ENCODE measurements at places on chromosomes 1 and 21.
A peak's percentile ranks its signal among the peaks of the same experiment; 100 is the strongest.

DNA sequence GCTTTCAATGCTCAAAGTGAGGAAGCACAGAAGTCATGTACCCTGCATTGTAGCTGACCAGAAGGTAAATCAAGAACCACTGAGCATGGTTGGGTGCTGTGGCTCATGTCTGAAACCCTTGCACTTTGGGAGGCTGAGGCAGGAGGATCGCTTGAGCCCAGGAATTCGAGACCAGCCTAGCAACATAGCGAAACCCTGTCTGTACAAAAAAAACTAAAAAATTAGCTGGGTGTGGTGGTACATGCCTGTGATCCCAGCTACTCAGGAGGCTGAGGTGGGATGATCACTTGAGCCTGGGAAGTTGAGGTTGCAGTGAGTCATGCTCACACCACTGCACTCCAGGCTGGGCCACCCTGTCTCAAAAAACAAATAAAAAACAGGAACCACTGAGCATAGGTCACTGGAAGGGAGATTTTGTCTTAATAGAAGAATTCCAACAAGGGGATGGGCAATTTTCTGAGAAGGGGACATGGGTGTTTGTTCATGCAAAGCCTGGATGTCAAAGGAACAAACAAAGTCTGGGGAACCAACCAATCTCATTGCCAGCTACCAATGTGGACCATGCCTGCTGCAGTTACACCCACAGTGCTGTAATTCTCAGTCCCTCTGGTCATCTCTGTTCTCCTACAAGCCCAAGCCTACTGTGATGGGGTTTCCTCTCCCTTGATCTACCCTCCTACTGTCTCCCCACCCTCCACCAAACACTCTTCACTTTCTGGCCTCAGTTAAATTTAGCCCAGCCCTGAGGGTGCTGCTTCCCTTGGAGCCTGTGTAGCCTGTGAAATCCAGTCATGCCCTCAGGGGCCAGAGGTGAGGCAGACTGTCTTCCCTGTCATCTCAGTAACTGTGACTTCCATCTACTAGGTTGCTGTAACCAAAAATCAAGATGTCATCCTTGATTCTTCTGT lies 47.9 kb downstream of the ELF3 start:
- no peak for DNase-seq

GRCh38 chr1:180153032-180153431 lies 1.6 kb upstream of the QSOX1 start:
- no peak for DNase-seq

DNA sequence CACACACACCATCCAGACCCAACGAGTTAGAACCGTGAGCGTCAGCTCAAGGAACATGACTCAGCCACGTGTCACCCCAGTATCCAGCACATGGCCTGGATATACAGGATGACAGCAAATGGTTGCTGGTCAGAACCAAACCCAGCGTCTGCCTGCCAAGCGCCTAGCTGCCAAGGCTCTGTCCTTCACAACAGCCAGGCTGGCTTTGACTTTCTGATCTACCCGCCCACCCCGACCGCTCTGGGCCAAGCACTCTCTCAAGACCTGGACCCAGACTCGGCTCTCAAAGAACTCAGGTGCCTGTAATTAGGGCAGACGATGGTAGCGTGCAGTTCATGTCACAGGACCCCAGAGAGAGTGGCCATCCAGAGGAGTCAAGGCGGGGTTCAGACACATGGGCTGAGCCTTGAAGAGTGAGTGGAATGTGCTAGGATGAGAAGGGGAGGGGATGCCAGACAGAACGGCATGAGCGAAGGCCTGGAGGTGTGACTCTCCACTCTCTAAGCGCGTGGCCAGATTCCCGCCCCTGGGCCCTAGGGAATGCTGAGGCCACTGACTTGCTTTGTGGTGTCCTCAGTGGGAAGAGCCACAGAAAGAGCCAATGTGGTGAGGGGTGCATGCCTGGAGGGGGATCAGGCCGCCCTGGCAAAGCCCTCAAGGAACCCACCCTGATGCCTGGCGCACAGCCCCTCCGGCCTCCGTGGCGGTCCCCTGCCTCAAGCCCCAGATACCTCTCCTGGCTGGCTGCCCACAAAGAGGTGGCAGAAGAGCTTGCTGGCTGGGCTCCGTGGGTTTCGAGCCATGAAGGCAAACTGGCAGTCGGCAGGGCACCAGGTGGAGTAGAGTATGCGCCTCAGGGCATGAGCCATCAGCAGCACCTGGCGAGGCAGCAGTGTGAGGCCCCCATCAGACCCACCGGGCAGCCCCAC lies 7.0 kb downstream of the SH2D5 start:
- DNase-seq = no peak

DNA sequence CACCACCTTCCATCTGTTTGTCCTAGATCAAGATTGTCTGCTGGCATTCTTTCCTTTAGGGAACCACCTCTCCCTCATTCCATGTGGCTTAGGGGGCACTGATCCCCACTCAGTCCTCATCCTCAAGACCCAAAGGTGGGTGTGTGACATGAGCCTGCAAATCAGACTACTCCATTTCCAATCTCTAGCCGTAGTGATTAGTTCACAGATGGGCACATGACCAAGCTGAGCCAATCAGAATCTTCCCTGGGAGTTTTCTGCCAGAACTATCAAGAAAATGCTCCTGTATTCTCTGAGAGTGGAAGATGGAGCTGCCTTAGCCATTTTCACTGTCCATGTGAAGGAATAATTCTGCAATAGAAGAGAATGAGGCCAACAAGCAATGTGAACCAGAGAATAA lies 19.3 kb upstream of the PTPRF start:
- DNase-seq = no peak

DNA sequence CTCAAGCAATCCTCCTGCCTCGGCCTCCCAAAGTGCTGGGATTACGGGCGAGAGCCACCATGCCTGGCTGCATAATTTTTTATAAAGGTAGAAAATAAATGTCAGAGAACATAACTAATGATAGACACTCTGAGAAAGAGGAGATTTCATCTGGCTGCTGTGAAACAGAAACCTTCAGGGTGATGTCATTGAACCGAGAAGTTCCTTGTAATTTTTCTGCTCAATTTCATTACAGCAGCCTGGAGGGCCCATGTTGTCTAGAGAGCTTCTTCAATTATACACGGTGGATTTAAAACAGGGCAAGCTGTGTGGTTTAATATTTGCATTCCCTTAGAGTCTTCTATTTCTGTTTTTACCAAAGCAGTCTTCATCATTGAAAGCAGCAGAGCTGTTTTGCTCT lies 64.3 kb upstream of the MORC3 start:
- no peak for DNase-seq

DNA sequence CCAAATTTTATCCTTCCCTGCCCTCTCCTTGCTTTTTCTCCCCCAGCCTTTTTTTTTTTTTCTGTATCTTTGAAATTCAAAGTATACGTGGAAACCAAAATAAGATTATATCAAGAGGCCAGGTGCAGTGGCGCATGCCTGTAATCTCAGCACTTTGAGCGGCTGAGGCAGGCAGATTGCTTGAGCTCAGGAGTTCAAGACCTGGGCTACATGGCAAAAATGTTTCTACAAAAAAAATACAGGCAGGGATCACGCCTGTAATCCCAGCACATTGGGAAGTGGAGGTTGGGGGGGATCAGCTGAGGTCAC lies 6.6 kb upstream of the PRCC start:
- DNase-seq = no peak

- DNase-seq = peak; percentile 64
These were observed 1.6 kb upstream of the KCND3 start for GRCh38 chr1:111990878-111991718.

DNA sequence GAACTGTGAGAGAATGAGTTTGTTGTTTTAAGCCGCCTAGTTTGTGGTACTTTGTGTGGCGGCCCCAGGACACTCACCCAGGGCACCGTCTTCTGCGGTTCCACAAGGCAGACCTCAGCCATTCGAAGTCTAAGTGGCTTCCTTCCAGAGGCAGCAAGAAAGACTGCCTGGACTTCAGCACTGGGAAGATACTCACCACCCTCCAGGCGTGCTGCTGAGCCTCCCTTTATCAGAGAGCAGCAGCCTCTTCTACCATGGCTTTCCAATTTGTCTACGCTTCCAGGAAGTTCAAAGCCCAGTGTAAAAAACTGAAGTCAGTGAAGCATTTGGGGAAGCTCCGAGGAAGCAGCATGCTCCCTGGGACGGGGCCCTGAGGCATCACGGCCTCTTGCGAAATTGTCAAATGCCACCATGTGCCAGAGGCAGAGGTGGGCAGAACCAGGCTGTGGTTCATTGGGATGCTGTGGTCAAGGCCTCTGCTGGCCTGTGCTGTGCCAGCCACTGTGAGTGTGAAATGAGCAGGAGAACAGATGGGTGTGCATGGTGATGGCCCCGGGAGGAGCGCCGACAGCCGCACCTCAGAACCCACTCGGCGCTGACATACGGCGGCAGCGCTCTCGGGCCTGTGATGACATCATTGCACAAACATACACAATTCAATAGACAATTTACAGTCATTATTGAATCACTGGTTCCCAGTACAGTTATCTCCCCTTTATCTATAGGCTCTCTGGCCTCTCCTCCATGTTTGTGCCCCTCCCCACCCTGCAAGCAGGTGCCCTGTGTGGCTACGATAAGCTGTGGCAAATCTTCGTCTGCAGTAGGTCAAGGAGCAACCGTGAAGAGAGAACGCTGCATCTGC lies 110.4 kb downstream of the PDE9A start:
- no peak for DNase-seq

DNA sequence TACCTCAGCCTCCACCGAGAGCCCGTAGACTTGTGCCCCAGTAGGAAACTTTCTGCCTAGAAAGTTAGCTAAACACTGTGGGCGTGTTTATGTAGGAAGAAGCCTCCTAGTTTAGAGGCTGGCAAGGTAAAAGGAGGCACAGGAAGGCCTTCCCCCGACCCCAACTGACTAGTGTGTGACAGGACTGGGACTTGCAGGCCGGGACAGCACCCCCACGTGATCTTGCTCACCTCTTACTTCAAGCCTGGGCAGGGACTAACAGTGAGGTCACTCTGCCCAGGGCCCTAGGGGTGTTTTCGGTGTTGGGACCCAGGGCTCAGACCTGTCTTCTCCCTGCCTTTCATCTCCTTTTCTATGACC lies 392 bp upstream of the TAGLN2 start:
- DNase-seq = no peak

DNA sequence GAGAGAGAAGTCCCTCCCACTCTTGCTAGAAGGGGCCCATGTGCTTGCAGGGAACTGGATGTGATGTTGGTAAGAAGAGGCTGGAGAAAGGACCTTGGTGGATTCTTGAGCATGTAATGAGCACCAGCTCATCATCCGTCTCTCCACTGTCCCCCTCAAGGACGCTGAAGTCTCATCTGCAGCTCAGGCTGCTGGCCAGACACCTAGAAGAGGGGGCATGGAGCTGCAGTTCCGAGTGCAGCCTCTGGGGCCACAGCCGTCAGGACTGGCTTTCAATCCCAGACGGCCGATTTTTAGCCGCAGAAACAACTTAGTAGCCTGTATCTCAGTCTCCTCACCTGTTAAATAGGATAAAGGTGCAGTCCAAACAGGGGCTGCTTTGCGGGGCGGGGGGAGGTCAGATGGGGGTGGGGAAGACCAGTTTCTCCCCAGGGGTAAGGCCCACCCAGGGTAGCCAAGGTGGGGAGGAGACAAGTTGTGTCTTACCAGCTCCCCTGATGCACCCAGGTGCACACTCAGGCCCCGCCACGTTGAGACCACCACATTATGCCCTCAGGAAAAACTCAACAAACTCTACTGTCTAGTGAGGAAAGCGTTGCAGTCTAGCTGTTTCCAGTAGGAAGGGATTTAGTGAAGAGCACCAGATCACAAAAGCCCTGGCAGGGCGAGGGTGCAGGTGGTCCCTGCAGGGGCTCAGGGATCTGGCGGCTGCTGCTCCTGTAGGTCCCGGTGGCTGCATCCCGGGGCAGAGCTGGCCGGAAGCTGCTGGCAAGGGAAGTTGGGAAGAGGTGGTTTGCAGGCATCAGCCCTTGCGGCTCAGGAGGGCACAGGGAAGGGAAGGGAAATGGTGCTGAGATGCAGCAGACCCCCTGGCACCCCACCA lies 29.5 kb downstream of the LDLRAP1 start:
- DNase-seq = no peak

- no peak for DNase-seq
These were observed 39.8 kb downstream of the ZNF691 start for GRCh38 chr1:42886046-42886739.

DNA sequence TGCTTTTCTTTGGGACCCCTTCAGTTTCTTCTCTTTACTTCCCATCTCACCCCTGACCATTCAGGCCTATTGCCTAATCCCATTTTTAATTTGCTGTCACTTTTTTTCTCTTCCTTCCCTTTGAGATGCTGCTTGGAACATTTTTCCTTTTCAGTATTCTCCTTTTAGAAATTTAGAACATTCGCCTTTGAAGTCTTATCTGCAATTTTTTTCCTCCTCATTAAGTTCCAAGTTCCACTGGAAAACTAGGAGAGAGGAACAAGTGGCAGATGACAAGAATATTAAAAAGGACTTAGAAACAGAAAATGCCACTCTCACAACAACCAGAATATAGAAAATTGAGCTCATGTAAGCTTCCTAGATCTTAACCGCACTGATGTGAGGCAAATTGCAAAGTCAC lies 126.6 kb downstream of the PSMG1 start:
- no peak for DNase-seq

DNA sequence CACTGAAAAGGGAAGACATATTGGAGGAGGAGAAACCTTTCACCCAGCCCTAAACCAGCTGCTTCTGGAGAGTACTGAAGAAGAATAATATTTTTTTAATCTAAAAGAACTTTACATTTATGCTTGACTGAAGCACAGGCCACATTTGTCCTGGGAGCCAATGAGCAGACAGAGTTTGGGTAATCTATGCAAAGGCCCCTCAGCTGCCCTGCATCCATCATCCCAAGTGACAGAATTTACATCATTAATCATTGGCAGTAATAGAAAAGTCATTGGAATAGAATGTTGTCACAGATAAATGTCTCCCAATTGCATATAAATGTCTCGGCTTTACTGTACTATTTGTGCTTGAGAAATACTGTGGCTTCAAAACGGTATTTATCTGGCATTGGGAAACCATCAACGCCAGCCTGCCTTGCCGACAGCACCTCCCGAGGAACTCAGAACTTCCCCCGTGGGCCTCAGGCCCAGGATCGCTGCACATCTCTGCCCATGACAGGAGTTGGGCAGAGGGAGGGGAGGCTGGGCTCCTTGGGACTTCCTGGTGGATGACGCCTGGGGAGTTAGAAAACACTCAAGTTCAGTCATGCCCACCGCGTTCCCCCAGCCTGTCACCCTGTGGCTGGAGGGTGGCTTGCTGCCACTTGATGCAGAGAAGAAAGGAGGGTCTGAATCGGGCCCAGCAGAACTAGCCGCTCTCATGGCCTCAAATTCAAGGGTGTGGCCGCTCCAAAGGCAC lies 133.1 kb downstream of the CAMTA1 start:
- DNase-seq = no peak

GRCh38 chr1:95093296-95093695 lies 20.5 kb upstream of the ALG14 start:
- DNase-seq = no peak

DNA sequence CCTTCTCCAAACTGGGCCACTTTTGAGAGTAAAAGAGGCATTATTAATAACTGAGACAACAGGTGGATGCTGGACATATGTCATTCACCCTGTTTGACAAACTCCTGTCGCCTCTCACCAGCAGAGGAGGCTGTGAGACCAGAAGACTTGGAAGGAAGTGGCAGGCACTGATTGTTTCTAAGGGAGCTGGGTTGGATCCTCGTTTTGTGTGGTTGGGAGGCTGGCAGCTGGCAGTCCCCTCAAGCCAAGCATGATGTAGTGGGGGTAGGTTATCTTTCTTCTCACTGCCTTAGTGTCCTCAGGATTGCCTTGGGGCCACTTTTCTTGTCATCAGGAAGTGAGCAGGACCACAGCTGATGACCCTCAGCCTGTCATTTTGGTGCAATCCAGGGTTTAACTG lies 86.5 kb upstream of the KCNJ15 start:
- DNase-seq = no peak

All from NCI-H2029 (cell line).